ENCODE measurements at places on chromosomes 6 and 20.
A peak's percentile ranks its signal among the peaks of the same experiment; 100 is the strongest.

- DNase-seq: no peak
Measured at GRCh38 chr6:84789170-84789569, 24.8 kb upstream of the TBX18 start.

DNA sequence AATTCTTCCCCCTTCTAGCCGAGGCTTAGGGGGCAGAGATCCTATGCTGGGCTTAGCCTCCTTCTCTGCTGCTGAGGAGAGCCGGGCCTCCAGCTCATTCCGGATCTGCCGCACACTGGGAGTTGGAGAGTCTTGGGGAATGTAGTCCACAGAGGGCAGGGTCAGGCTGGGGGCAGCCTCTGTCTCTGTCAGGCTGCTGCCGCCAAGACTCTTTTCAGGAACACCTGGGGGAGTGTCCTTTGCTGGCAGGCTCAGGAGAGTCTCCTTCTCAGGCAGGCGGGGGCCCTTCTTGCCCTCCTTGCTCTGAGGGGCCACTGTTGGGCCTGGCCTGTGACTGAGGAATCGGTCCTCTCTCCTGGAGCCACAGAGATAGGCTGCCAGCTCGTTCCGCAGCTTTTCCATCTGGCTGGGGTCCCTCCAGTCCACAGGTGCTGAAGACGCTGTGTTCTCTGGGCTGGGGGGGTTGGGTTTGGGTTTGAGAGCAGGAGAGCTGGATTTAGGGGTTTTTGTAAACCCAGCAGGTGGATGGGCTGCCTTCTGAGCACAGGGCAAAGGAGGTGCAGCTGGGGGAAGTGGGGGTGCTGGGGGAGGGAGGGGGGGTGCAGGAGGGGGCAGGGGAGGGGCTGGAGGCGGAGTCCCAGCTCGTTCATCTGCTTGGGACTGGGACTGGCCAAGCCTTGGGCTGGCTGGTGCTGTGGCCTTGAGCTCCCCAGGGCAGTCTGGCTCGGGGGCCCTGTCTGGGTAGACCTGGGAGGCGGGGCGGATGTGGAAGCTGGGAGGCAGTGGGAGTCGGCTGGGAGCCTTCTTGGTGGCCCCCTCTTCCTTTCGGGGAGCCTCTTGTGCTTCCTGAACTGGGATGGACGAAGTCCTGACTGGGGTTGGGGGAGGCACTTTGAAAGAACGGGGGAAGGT lies 36.1 kb downstream of the C6orf132 start:
- DNase-seq: no peak

GRCh38 chr6:162181111-162181510 lies 546.5 kb downstream of the PRKN start:
- no peak for DNase-seq

- DNase-seq: no peak
Measured at GRCh38 chr6:87393026-87393622, 14.6 kb upstream of the CFAP206 start.

DNA sequence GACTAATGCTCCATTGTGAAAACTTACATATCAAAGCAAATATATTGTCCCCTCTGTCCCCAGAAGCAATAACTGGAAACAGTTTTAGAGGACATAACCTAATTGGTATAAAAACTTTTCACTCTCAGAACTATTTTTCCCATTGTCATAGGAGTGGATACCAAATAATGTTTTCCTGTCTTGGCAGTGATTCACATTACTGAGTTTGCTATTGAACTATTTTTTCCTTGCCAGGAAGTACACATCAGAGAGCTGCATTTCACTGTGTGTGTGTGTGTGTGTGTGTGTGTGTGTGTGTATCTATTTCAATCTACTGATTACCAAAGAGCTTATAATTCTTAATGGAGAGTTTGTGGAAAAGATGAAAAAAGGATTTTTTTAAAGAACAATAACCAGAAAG lies 45.4 kb downstream of the AKAP12 start:
- no peak for DNase-seq

- DNase-seq: no peak
Measured at GRCh38 chr6:144468709-144469108, 183.6 kb downstream of the UTRN start.

DNA sequence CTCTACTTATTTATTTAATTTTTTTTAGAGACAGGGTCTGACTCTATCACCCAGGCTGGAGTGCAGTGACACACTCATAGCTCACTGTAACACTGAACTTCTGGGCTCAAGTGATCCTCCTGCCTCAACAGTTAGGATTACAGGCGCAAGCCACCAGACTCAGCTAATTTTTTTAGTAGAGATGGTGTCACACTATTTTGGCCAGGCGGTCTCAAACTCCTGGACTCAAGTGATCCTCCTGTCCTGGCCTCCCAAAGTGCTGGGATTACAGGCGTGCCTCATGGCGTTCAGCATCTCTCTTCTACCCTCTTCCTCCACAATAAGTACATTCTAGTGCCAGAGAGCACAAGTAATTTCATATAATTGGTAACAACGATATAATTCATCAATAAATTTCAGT lies 5.5 kb downstream of the SSR1 start:
- no peak for DNase-seq

DNA sequence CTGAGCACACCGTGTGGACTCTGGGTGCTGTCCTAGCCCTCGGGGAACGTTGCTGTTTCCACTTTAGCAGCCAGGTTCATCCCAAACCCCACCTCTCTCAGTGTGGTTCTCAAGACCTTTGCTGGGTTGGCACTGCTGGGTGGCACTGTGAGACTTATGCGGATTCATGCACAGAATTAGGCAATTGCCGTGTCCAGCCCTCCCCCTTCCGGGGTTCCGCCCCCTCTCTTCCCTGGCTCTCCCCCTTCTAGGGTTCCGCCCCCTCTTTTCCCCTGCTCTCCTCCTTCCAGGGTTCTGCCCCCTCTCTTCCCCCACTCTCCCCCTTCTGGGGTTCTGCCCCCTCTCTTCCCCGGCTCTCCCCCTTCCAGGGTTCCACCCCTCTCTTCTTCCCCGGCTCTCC lies 39.8 kb upstream of the SLCO4A1 start:
- DNase-seq: peak; percentile 46

DNA sequence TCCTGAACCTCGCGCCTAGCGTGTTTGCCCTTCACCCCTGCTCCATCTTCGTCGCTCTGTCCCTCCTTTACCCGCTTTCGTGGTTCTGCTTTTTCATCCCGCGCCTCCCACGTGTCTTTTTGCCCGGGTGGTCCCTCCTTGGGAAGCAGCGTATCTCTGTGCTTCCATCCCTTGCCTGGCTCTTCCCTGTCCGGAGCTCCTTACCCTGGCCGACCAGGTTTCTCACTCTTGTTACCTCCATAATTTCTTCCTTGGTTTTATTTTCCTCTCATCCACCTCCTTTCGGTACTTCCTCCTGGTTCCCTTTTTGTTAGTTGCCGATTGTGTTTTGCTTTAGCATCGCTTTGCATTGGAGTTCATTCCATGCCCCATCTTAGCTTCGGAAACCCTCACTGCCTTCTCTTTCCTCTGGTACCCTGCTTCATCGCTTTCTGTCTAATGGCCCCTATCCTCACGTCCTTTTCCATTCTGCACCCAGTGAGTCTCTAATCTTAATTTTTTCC lies 735 bp downstream of the FAM135A start:
- peak; percentile 36 for DNase-seq

- no peak for DNase-seq
Measured at GRCh38 chr6:124368131-124368530, 564.5 kb downstream of the NKAIN2 start.

- no peak for DNase-seq
Measured at GRCh38 chr6:122845916-122846612, 57.0 kb downstream of the SMPDL3A start.

DNA sequence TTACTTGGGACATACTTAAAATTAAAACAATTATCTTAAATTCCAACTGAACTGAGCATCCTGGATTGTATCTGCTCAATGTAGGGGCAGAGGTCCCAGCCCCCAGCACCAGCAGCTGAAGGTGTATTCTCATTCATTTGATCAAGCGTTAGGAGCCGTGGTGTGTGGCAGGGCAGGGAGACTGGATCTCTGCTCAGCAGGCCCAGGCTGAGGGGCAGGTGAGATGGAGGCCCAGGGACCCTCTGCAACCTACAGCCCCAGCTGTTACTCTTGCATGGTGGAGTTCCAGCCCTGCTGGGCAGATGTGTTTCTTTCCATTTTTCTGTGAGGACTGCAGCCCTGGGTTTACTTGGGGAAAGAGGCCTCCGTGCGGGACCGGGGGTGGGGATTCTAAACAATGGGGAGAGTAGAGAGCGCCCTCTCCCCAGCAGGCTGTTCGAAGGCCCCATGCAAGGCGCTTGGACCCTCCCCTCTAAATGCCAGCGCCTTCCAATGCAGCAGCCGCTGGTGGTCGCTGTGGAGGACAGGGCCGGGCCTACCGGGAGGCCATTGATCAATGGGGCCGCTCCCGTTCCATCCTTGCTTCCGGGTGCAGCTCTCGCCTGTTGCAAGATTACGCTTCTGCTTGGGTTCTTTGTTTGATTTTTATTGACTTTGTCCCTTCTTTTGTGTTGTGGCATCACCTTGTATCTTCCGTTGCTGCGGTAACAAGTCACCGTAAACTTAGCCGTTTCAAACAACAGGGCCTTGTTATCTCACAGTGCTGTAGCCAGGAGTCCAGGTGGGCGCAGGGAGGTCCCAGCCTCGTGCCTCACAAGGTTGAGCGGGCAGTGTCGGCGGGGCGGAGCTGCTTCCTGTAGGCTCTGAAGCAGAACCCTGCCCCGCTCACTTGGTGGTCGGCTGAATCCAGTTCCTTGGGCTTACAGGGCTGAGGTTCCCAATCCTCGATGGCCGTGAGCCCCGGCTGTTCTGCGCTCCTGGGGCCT lies 134.8 kb upstream of the PHACTR3 start:
- DNase-seq: no peak

DNA sequence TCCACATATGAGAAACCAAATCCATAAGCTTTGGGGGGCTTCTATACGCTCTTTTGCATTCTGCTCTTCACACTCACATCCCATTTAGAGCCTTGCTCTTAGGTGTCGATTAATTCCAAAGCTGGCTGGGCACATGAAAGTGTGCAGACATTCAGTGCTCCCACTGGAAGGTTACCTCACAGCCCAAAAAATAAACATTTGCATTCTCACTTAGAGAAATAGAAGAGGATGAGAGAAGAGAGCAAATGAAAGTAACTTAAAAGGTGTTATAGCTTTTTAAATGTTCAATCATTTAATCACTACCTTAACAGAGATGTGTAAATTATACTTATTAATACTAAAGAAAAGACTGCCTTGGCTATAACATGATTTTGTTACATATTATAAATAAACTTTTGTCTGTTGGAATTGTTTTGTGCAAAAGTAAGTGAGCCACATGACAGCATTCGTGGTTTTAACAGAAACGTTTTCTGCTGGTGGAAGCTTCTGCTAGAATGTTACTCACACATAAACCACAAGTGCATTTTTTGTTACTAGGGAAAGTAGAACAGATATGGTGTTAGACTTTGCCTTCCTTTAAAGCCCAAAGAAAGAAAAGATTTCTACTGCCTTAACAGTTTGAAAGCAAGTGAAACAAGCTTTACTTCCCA lies 116.7 kb downstream of the SIM1 start:
- no peak for DNase-seq

DNA sequence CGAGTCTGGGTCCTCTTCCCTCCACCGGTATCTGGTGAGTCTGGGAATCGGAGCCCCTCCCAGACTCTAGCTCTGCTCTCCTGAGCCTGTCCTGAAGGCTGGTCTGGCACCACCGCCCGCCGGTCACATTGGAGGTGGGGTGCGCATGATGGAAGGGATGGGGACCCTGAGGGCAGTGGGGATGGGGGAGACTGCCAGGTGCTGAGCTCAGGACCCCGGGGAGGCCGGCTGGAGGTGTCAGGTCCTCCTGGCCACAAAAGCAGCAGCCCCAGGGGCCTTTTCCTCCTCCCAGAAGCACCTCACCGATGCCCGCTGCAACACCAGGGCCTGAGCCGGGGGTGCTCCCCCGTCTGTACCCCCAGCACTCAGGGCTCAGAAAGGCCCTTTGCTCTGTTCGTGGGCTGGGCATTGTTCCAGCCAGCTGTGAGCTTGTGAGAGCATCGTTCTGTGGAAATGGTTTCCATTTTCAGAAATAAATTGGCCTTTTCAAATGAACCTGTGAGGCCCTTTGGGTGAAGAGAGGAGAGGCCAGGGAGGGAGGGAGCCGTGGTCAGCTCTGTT lies 2.5 kb upstream of the NPBWR2 start:
- DNase-seq: no peak

DNA sequence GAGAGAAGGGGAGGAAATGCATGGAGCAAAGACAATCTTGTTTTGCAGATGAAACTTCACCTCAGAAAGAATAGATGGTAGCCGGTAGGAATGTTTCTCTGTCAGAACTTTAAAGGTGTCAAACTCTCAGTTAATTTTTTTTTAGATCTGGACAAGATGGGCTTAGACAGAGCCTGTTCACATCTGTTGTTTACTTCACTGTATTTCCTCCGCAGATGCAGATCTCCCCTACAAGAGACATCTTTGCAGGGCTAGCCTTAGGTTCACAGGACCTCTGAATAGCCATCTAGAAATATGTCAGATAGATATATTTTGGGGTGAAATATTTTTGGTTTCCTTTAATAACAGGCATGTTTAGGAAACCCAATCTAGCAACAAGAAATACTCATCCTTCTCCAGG lies 12.1 kb upstream of the ZBP1 start:
- no peak for DNase-seq

DNA sequence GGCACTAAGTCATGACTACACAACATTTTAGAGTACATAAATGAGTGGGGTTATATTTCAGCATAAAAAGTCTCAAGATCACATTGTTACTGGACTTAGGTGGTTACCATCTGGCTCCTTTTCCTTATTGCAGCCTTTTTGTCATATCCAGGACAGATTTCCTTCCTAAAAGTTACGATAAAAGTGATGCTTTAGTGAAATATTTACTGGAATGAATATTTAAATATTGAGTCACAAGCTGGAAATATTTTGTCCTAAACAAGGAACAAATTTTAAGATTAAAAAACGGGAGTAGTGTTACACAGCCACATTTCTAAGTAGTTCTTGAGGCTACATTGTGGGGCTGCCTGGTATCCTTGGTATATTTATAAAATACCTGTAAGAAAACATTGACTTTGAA lies 52.2 kb downstream of the CDC40 start:
- DNase-seq: no peak

- no peak for DNase-seq
Measured at GRCh38 chr6:17431581-17431980, 38.2 kb downstream of the CAP2 start.

- DNase-seq: no peak
Measured at GRCh38 chr6:106788761-106789160, 159.4 kb downstream of the QRSL1 start.

DNA sequence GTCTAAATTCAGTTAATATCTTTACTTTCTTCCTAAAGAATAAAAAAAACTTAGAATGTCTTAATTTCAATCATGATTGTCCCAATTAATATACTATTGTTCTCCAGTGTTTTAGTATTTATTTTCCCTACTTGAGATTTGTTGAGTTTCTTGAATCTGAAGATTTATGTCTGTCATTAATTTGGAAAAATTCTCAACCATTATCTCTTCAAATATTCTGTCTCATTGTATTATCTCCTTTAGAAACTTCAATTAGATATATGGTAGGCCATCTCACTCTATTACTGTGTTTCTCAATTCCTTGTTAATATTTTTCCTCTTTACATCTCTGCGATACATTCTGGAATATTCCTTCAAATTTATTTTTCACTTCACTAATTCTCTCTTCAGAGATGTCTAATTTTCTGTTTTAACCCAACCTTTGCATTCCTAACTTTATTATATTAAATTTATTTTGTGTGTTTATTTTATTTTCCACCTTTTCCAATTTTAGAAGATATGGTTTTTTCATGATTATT lies 268.6 kb downstream of the QKI start:
- DNase-seq: no peak
